CD8-positive, alpha-beta T cell (primary cell): ENCODE measurements at places on chromosomes 5 and 9.

DNA sequence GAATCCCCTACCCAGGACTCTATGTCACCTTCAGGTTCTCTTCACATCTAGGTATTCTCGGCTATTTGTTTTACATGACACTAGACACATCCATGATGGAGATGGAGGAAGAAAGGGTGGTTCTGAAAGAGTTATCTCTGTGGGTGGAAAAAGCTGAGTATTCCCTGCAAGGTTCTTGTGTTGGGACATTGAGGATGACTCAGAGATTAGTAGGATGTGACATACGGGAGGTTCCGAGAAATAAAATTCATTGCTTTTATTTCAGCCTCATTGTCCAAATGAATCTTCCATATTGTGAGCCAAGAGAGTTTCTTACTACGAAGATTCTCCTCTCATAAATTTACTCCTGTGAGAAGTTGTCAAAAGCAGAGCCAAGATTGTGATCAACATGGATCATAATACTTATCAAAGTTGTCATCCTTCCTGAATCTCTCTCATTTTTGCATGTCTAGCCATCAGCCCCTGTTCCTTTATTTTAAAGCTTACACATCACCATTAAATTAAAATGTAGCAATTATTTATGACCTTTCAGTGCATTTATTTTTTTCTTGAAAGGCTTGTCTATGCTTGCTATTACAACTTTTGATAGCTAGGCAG lies 370.0 kb downstream of the PSAT1 start:
- DNase-seq = no peak

- DNase-seq = no peak
Measured at GRCh38 chr5:140109759-140110645, 3.9 kb upstream of the PURA start.

GRCh38 chr5:6525422-6525821 lies 76.8 kb downstream of the UBE2QL1 start:
- no peak for DNase-seq

DNA sequence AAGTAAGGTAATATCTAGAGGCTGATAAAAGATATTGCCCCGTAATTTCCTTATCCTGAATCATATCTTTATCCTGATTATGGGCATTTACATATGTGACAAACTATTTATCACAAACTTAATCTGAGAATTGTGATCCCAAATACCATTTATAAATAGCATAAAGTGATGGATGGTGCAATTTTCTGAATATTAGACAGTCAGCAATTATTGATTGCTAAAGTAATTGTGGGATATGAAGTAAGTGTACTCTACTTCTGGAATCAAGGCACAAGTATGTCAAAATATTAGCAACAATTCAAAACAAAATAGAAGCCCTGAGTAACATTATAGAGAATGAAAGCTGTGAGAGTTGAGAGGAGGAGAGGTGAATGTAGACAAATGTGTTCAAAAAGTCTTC lies 361.9 kb upstream of the CDH6 start:
- DNase-seq = no peak

GRCh38 chr9:131122158-131122557 lies 3.2 kb upstream of the NUP214 start:
- DNase-seq = no peak

DNA sequence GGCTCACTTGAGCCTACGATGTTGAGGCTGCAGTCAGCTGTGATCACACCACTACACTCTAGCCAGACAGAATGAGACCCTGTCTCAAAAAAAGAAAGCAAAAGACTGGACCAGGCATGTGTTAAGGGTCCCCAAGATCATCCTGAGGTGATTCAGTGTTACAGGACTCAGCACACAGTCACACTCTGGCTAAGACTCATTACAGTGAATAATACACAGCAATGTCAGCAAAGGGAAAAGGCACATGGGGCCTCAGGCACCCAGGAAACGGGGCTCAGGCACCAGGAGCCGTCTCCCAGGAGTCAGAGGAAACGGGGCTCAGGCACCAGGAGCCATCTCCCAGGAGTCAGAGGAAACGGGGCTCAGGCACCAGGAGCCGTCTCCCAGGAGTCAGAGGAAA lies 39.2 kb upstream of the NRARP start:
- DNase-seq = no peak

GRCh38 chr5:107321906-107322305 lies 348.8 kb downstream of the EFNA5 start:
- DNase-seq = no peak

GRCh38 chr9:23556459-23556858 lies 269.6 kb downstream of the ELAVL2 start:
- no peak for DNase-seq

- DNase-seq = no peak
Measured at GRCh38 chr9:76403352-76403751, 9.1 kb upstream of the RFK start.

DNA sequence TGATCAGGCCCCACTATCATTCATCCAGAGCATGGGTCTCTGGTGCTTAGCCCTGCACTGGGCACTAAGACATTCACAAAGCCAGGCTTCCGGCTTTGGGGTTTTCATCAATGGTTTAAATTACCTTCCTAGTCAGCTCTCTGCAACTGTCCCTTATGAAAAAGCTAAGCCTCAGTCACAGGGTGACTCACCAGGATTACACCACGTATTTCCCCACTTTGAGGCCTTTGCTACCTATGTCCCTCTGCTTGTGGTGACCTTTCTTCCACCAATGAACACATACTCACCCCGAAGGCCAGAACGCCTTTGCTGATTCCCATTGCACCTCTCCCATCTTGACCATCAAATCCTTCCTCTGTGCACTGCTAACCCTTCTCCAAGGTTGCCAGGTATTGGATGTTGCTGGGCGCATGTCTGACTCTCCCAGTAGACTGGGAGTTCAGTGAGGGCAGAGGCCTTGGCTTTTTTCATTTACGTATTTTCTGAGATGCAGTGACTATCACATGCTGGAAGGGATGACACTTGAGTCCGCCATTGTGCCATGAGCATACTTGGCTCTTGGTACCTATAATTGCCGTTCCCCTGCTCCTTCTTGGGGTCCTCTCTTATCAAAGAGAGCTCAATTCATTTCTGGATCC lies 58.7 kb upstream of the TNFSF8 start:
- DNase-seq = no peak

GRCh38 chr5:54844905-54845566 lies 140.4 kb downstream of the ESM1 start:
- DNase-seq = no peak

DNA sequence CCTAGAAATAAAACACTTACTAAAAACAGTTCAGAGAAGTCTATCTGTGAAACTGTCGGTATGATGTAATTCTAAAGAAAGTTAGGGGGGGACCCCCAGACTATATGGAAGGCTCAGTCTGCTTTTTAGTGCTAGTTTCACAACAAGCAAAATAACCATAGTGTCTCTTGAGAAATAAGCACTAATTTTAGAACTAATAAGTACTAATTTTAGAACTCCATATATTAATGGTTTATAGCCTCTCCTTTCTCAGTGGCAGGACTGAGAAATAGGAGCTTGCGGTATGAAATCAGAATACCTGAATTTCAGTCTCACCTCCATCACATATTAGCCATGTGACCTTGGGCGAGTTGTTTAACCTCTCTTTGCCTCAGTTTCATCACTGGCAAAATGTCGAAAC lies 1.4 kb upstream of the PHF24 start:
- DNase-seq = no peak

- DNase-seq = no peak
Measured at GRCh38 chr9:136510561-136510960, 27.7 kb upstream of the SEC16A start.
